ENCODE measurements at places on chromosomes 2 and 18. TPM values are rescaled to one million over a fixed set of nuclear protein-coding genes. Genes with fewer than 3 reads are reported as not detected.

DNA sequence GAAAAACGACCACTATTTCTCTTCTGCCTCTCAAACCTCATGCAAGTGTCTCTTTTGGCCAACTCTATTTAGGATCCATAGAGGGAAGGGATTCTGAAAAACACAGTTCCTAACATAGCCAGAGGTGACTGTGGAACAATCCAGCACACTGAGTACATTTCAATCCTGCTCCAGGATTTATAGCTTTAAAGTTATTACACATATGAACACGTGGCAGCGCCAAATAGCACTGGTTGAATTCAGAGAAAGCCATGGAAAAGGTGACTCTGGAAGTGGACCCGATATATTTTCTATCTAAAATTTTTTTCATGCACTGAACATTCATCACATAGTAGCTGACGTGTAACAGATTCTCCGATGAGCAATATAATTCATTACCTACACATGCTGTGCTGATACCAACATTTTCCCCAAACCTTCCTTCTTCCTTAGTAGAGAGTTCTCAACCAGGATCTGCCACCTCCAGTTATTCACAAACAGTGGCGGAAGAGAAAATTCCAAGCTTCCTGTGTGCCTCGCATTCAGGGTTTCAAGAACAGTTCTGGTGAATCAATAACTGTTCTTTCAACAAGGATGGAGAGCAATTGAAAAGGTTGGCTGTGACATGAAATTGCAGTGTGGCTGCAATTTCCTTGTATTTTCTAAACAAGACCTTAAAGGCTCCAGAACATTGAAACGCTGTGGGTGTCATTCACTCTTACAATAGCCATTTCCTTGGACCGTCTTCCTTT lies 25.7 kb upstream of the TTR start:
- no peak for DNase-seq

- no peak for DNase-seq
These were observed 16.6 kb downstream of the SP110 start for GRCh38 chr2:230203110-230203676.

DNA sequence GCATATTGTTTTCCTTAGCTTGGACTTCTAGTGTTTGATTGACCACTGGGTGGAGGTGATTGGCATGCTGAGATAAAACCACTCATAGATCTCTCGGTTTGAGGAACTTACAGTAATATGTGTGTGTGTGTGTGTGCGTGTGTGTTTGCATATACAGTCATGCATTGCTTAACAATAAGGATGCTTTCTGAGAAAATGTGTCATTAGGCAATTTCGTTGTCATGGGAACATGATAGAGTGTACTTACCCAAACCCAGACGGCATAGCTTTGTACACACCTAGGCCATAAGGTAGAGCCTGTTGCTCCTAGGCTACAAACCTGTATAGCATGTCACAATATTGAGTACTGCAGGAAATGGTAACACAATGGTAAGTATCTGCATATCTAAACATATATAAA lies 167.3 kb downstream of the NYAP2 start:
- no peak for DNase-seq

VWC2L gene
- total RNA-seq, result not detected

GRCh38 chr2:29241955-29242565 lies 126.8 kb downstream of the CLIP4 start:
- DNase-seq, result no peak

GRCh38 chr2:71793926-71794325 lies 340.6 kb downstream of the DYSF start:
- DNase-seq, result no peak

DNA sequence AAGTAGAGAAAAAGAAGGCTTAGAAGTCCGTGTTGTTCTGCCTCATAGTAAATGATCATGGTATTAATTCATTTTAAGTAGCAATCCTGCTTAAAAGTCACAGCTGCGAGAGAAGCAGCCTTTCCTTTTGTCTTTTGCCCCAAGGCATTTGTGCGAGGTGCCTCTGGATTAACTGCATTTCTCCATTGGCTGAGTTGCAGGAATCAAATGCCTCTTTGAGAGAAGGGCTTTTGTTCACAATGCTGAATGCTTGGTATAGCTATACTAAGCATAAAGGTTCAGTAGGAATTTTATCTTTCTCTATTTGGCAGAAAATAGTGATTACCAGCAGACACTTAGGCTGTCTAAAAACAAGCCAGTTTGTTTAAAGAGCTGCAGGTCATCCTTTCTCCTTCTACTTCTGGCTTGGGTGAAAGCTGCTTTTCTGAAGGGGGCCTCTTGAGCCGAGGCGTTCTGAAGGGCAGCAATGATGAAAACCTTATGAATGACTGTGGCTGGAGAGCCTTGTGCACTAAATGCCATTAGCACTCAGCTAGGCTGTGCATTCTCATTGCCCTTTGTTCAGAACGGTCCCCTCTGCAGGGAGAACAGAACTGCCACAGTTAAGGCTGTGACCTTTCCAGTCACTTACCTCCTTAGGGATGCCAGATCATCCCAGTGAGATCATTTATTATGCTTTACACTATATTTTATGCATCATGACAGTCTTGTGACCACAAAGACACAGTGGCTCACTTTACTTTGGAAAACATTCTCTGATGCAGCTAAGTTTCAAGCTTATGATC lies 68.8 kb upstream of the TMEM87B start:
- no peak for DNase-seq

- peak; percentile 17 for DNase-seq
These were observed 627 bp downstream of the WDCP start for GRCh38 chr2:24046599-24046929.

NPHP1 gene
- 11.9 TPM for total RNA-seq

TMEM247 gene
- not detected for total RNA-seq

GRCh38 chr2:195985741-195986140 lies 82.9 kb downstream of the DNAH7 start:
- no peak for DNase-seq

- no peak for DNase-seq
These were observed 2.8 kb upstream of the PUM2 start for GRCh38 chr2:20353241-20353992.

SF3B1 gene
- total RNA-seq, result 243 TPM

DNA sequence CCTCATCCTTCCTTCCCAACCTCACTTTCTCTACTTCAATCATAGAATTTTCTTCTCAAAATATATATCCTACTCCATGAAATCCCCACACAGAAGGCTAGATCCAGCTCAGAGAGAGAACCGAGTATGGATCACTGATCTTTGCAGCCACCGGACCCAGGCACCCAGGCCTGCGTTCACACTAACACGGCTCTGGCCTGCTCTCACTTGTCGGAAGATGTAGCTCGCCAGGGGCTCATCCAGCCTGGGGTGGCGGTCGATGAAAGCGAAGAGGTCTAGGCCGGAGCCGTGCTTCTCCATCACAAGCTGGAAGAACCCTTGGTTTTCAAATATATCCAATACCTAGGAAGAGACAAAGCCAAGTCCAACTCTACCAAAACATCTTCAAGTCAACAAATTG lies 12.7 kb upstream of the MTERF4 start:
- no peak for DNase-seq

DNA sequence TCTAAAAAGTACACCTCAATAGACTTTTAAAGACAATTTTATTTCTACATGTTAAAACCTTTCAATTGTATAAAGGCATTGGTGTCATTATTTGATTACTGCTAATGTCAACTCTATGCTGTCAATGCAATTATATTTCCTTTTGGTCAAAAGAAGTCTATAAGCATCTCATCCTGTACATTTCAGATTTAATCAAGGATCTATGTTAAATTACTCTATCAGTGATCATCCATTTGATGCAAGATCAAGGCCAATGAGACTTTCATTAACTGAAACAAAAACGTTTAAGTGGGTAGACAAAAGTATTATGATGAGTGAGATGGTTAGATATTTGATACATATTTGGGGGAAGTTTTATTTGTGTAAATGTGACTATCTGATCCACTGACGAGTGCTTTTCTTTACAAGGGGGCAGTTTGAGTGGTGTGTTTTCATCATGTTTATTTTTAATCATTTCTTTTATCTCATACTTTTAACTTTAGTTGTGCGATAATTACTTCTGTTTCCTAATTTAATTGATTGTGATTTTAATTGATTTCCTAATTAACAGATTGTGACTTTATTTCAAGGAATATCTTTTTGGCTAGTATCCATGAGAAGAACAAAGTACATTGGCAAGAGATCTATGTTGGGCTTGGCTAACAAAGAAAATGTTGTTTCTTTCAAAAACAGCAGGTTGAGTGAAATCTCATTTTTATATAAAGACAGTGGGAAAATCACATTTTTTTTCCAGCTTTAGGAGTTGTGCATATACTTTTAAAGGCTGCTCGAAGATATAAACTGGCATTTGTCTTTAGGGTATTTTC lies 1.1 kb downstream of the ARHGAP28 start:
- no peak for DNase-seq

DHRS9 gene
- total RNA-seq, result not detected

C2orf78 gene
- total RNA-seq, result not detected

LYG2 gene
- total RNA-seq, result not detected

GRCh38 chr18:78510636-78511035 lies 469.0 kb upstream of the SALL3 start:
- DNase-seq, result no peak

WNT10A gene
- total RNA-seq, result not detected

SGO2 gene
- total RNA-seq, result 23.3 TPM

DNA sequence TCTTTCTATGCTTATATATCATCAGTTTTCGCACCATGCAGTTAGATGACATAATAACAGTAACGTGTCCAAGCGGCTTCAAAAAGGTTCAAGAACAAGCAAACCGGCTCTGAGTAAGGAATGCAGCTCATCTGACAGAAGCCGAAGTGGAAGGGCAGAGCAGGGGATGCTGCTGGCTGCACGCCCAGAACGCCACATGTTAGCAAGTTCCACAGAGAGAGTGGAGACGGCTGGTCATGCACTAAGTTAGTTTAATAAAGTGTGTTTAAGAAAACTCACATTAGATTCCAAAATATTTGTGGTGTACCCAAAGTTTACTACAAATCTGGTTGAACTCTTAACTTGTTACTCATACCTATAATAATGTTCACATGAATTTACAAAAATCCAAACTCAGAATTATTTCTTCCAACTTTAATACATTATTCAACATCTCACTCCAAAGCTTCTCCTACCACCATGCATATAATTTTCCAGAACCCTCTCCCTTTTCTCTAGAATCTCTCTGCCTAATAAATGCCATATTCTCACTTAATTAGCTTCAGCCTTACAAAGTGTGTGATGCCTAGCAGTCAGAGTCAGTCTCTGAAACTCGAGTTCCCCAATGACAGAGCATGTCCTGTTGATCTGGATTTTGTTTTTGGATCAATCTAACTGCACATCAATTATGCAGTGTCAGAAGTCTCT lies 170.0 kb downstream of the DNAH7 start:
- DNase-seq, result peak; percentile 98

GALNT13 gene
- total RNA-seq, result 0.45 TPM

- DNase-seq, result no peak
These were observed 889.3 kb upstream of the CELF4 start for GRCh38 chr18:38454764-38455469.

DNA sequence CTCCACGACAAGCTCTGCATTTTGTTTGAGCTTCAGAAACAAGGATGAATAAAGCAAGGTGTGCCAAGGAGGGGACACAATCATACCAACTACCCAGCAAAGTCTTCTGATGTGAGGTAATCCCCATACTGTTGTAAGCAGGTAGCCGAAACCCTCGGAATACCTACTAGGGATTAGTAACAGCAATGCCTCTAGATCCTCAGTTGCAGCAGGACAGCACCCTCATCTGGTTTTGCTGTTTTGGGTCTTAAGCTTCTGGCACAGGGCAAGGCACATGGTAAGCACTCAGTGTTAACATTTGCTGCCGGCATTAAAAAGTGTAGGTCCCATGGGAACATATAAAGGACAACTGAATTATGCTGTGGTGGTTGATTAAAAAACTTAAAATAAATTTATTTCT lies 16.0 kb upstream of the LINC00305 start:
- DNase-seq, result no peak

ZSWIM2 gene
- not detected for total RNA-seq

GRCh38 chr2:60555066-60555782 lies 1.8 kb upstream of the BCL11A start:
- DNase-seq, result peak; percentile 53

- DNase-seq, result peak; percentile 86
These were observed 95.1 kb downstream of the ZFP36L2 start for GRCh38 chr2:43131051-43131889.

PLGLB2 gene
- not detected for total RNA-seq

- DNase-seq, result peak; percentile 16
These were observed 10.9 kb upstream of the GULP1 start for GRCh38 chr2:188280811-188281222.

AKAIN1 gene
- total RNA-seq, result not detected

DNA sequence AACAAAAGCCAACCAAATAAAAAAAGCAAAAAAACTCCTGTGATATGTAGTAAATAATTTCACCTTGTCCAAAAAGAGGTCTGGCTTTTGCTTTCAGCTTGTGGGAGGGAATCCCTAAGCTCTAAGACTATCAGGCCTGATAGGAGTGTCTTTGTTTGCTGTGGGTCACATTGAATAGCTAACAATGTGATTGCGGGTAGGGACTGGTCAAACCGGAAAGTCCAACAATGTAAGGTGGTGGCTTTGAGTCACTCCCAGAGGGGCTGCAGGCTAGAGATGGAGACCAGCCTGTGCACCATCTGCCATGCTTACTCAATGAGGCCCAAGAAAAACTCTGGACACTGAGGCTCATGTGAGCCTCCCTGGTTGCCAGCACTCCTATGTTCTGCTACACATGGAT lies 192.9 kb downstream of the TFCP2L1 start:
- no peak for DNase-seq

SLC39A10 gene
- total RNA-seq, result 22.2 TPM

GRCh38 chr2:196182439-196183171 lies 11.2 kb upstream of the STK17B start:
- DNase-seq, result no peak

DNA sequence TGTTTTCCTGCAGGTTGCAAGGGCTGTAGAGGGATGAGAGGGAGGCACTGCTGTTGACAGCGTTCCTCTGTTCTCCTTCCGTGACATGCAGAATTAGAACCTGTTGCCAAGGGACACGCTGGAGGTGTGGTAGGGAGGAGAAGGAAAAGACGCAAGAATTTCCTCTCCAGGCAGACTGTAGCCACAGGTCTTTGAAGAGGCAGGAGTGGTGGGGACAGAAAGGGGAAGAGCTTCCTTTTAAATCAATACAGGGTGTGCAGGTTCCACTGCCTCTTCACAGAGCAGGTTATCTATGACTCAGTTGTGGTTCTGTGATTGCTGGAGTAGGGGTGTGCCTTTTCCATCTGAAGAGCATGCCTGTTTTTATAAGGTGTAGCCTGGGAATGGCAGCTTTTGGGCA lies 133.0 kb downstream of the WDSUB1 start:
- no peak for DNase-seq

DNA sequence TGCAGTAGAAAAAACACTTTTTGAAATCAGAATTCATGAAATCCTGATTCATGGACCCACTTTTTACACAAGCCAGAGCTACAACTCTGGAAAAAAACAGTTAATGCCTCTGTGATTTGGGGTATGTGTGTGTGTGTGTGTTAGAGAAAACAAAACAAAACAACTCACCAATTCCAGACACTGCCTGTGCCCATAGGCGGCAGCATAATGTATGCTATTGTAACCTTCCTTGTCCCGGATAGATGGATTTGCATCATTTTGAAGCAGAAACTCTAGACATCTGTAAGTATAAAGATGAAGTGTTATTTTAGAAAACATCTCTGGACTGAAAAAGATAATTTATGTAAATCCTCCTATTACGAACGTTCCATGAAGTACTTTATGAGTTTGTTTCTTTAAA lies 152.0 kb upstream of the PGAP1 start:
- no peak for DNase-seq

GRCh38 chr18:3605954-3606443 lies 156.0 kb downstream of the TGIF1 start:
- DNase-seq, result peak; percentile 81

All from fibroblast of the aortic adventitia (primary cell).